ENCODE measurements at places on chromosomes 16 and 17.

GRCh38 chr17:72492941-72493340 lies 372.1 kb downstream of the SOX9 start:
- no peak for DNase-seq

GRCh38 chr16:66390346-66391108 lies 24.0 kb downstream of the CDH5 start:
- no peak for DNase-seq

DNA sequence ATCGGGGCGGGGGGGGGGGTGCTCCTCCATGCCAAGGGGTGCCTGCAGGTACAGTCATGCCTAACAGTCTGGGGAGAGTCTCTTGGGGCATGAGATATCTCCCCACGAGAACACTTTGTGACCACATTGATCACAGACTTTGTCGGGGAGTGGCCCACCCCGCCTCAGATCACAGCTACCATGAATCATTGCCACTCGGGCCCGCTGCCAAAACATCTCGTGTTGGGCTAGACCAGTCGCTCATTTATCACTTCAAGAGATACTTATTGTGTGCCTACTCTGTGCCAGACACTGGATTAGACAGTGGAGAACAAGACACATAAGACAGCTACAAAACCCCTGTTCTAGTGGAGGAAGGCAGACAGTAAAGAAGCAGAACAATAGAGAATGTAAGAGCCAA lies 72.6 kb downstream of the CLEC16A start:
- peak; percentile 4 for DNase-seq

GRCh38 chr16:81693041-81693743 lies 85.9 kb upstream of the PLCG2 start:
- no peak for DNase-seq

DNA sequence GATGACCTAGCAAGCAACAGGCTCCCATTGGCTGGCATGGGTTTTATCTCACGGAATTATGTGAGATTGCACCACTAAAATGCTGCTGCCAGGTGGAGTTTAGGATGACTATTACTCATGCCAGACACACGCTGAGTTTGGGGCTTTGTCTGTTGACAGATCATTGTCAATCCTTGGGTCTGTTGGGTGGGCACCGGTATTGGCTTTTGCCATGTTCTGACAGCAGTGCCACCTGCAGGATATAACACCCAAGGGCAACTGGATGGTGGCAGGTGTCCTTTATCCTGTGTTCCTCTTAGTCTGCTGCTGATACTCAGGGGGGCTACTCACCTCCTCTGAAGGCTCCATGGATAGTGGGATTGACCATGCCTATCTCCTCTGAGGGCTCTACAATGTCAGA lies 221.6 kb upstream of the DYNLRB2 start:
- no peak for DNase-seq

DNA sequence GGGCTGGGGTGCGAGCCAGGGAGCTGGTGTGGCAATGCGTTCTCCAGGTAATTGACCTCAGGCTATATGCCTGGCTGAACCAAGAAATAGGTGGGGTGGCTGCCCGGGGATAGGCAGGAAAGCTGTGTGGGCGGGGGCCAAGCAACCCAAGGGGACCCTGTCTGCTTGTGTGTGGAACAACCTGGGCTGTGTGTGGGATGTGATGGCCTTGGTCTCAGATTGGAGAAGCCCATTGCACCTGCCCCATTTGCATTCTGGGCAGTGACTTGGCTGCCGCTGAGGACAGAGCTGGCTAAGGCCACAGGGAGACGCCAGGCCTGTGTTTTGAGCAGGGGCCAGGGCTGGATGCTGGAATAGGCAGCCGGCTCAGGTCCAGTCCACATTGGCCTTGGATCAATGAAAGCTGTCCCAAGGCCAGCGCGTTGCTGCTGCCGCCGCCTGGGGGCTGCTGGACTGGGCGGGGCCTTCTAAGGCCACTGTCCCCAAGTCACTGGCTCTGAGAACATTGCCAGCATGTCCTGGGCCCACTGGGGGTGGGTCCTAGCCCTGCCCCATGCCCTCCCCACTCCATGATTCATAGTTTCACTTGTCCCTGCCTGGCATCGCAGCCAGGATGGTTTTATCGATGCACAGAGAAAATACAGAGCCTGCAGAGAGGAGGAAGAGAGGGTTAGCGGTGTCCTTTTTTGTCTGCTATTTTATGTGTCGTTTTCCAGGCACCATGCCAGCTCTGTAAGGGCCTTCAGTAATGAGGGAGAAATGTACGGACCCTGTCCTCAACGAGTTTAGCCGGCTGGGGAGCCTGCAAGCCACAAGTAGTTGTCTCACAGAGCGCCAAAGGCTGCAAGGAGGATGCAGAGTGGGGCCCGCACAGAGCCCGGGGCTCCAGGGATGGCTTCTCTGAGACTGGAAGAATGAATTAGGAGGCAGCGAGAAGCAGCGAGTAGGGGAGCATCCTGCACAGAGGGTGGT lies 43.9 kb downstream of the NKD1 start:
- peak; percentile 66 for DNase-seq

DNA sequence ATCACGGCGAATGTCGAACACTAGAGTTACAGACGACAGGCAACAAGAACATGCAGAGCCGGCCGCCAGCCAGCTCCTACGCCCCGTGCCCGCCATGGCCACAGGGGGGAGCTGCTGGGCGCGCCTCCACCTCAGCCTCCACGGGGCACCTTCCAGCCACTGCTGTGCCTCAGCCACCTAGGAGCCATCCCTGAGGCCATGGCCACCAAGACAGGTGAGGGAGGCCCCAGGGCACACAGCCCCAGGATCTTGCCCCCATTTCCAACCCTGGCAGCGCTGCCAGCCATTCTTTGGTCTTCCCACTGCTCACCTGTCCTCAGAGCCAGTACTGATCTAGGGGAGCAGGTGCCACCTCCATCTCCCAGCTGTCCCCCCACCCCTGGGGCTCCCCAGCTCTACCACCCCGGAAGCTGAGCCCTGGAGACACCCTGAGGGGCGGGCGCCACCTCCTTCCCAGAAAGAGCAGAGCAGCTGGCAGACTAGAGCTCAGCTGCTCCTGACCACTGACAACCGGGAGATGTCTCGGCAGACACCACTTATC lies 11.8 kb downstream of the GNPTG start:
- no peak for DNase-seq

Measured in NCI-H1092 (cell line).